Spleen (tissue), 13 donors: ENCODE measurements at places on chromosomes 1 and 21. TPM values are rescaled to one million over a fixed set of nuclear protein-coding genes. Genes with fewer than 3 reads are reported as not detected.

- H3K4me3 ChIP-seq = no peak overlapping the region
- no peak for DNase-seq
- peaks cover 29% of the 10 kb centered on the region for H3K4me1 ChIP-seq
Measured at GRCh38 chr1:15756143-15757015, 2.2 kb upstream of the FBLIM1 start.

The HSF2BP gene
- 1.9 TPM for total RNA-seq

The RPS6KC1 gene
- 28.8 TPM for total RNA-seq

- H3K4me3 ChIP-seq = no peak overlapping the region
- H3K27me3 ChIP-seq = no peaks in the 10 kb centered on the region
- no peaks in the 10 kb centered on the region for H3K36me3 ChIP-seq
- DNase-seq = no peak
Measured at GRCh38 chr1:244280859-244281258, 170.8 kb downstream of the ADSS2 start.

The FOXO6 gene
- 0.37 TPM for total RNA-seq

DNA sequence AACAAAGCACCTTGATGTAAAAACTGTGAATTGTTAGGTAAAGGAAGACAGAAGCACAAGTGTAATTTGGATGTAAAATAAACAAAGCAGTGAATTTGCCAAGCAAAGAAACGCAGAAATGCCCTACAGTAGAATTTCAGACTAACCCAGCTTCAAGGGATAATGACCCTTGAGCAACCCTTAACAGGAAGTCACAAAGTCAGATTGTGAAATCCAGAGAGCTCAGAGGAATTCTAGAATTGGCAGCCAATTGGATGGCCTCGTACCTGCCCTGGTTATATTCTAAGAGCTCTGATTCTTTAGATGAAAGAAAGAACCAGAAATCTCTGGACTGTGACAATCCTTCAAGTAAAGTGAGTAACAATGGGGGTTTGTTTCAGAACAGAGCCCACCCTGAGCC is 152.7 kb upstream of the CHRM3 start:
- no peaks in the 10 kb centered on the region for H3K27me3 ChIP-seq
- no peak for DNase-seq
- no peak overlapping the region for H3K27ac ChIP-seq
- H3K4me1 ChIP-seq = no peaks in the 10 kb centered on the region
- H3K4me3 ChIP-seq = no peak overlapping the region

The SLFNL1 gene
- total RNA-seq = 0.54 TPM

DNA sequence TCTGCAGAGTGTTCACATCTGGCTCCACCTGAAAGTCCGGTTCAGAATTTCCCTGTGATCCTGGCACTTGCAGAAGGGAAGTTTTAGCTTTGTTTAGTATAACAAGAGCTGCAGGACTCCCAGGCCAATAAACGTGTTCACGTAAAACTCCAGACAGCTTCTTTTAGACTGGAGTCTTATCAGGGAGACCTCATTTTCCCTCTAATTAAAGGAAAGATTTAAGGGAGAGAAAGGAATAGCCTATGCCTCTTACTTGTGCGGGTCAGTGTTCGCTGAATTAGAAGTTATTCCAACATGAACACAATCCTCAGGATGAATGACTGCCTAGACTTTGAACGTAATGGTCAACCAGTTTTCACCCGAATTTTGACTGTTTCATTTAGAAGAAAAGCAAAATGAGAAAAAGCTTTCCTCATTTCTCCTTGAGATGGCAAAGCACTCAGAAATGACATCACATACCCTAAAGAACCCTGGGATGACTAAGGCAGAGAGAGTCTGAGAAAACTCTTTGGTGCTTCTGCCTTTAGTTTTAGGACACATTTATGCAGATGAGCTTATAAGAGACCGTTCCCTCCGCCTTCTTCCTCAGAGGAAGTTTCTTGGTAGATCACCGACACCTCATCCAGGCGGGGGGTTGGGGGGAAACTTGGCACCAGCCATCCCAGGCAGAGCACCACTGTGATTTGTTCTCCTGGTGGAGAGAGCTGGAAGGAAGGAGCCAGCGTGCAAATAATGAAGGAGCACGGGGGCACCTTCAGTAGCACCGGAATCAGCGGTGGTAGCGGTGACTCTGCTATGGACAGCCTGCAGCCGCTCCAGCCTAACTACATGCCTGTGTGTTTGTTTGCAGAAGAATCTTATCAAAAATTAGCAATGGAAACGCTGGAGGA is 202.1 kb upstream of the SGIP1 start:
- H3K27me3 ChIP-seq = no peaks in the 10 kb centered on the region
- peak; percentile 87 for DNase-seq
- H3K4me3 ChIP-seq = peak overlapping the region; percentile 62
- H3K4me1 ChIP-seq = peaks cover 100% of the 10 kb centered on the region
- peak overlapping the region; percentile 91 for H3K27ac ChIP-seq
- no peaks in the 10 kb centered on the region for H3K36me3 ChIP-seq

The WDR47 gene
- total RNA-seq = 12.9 TPM

DNA sequence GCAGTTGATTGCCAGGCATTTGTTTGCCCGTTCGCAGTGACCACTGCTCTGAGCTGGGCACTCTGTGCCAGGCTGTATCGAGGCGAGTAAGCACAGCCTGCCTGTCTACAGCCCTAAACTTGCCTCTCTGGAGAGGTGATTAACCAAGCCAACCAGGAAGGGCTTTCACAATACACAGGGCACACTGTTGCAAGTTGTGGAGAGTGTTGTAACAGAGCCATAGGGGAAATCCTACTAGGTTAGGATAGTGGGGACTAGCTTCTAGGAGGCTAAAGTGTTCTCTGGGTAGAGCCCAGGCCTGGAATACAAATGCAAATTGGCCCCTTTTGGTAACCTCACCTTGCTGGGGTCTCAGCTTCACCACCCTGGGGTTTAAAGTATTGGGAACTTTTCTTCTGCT is 23.8 kb downstream of the PRDM2 start:
- H3K4me3 ChIP-seq = peak overlapping the region; percentile 40
- DNase-seq = no peak
- H3K27me3 ChIP-seq = no peaks in the 10 kb centered on the region
- peaks cover 78% of the 10 kb centered on the region for H3K4me1 ChIP-seq
- peak overlapping the region; percentile 91 for H3K27ac ChIP-seq
- H3K36me3 ChIP-seq = no peaks in the 10 kb centered on the region

DNA sequence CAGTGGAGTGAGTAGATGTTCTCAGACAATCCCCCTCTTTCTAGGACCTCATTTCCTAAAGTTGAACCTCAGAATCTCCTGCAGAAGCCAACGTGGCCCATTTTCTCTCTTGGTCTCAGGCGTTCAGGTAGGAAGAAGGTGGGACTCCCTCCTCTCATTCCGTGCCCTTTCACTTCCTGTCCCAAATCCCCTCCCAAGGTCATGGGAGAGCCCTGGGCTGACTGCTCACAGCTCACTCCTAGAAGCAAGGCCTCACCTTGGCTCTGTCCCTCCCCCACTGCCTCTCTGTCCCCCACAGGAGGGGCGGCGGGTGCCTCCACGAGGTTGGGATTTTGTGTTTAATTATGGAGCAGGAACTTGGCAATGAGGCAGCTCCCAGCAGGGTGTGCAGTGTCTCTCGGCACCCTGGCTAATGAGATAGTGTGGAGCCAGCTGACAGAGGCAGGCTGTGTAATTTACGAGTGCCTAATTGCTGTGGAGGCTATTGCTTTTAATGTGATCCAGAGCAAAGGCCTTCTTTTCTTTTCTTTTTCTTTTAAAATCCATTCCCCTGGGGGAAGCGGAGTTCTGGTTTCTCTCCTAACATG is 9.1 kb upstream of the CDK18 start:
- no peaks in the 10 kb centered on the region for H3K4me1 ChIP-seq
- DNase-seq = no peak
- H3K36me3 ChIP-seq = no peaks in the 10 kb centered on the region
- peaks cover 20% of the 10 kb centered on the region for H3K27me3 ChIP-seq
- H3K4me3 ChIP-seq = no peak overlapping the region
- H3K27ac ChIP-seq = no peak overlapping the region

The CELA3A gene
- not detected for total RNA-seq

The RTCA gene
- 27.7 TPM for total RNA-seq
